ENCODE measurements at places on chromosomes 12 and 14. TPM values are rescaled to one million over a fixed set of nuclear protein-coding genes. Genes with fewer than 3 reads are reported as not detected.

The CDH24 gene
- polyA plus RNA-seq = 5.8 TPM

The TGM1 gene
- 13.5 TPM for polyA plus RNA-seq

The CAPZA3 gene
- not detected for polyA plus RNA-seq

GRCh38 chr14:68268719-68269118 lies 449.1 kb downstream of the RAD51B start:
- DNase-seq = no peak

- DNase-seq = no peak
Observed at GRCh38 chr14:22579881-22580280, 9.1 kb downstream of the DAD1 start.

DNA sequence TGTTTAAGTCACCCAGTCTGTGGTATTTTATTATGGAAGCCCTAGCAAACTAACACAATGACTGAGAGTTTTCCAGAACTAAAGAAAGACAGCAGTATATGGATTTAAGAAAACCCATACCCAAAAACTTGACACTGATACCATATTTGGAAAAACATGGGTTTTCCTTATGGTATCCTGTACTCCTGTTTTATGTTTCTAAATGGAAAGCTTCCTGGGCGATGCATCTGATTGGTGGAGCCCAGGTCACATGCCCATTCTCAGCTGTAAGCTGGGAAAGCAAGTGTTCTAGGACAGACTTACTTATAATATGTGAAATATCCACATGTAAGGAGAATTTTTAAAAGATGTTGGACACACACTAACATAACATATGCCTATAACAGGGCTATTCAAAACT lies 4.5 kb upstream of the RNASE4 start:
- peak; percentile 56 for DNase-seq

DNA sequence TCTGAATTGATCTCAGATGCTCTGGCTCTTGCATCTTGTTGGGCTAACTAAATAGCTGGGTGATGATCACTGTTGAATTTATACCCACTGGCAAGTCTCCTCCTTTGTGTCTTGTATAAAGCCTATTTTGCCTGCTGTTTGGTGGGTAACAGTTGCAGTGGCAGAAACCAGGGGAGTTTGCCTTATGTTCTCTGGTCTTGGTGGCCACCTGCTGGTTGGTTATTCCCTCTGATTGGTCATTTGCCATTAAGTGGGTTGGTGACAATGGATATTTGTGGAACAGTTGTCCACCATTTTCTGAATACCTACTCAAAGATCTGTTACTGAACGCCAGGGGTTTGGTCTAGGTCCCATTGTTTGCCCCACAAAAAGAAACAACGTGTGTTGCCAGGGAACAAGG lies 52.1 kb downstream of the AVPR1A start:
- no peak for DNase-seq

GRCh38 chr12:89542912-89543592 lies 17.2 kb upstream of the POC1B start:
- no peak for DNase-seq

DNA sequence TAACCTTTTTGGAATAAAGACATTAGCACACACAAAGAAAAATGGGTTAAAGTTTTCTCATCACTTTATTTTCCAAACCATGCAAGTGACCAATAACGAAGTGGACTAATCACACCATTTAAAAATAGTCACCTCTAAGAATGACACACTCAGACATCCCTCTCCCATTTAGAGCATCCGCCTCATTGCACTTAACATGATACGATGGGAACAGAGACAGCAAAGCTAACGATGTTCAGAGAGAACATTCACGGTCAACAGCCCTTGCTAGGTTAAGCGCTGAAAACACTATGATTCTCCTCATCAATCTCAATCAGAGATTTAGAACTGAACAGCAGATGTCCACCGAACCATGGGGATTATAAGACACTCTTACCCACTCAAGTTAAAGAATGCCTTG lies 35.8 kb downstream of the NIN start:
- no peak for DNase-seq

DNA sequence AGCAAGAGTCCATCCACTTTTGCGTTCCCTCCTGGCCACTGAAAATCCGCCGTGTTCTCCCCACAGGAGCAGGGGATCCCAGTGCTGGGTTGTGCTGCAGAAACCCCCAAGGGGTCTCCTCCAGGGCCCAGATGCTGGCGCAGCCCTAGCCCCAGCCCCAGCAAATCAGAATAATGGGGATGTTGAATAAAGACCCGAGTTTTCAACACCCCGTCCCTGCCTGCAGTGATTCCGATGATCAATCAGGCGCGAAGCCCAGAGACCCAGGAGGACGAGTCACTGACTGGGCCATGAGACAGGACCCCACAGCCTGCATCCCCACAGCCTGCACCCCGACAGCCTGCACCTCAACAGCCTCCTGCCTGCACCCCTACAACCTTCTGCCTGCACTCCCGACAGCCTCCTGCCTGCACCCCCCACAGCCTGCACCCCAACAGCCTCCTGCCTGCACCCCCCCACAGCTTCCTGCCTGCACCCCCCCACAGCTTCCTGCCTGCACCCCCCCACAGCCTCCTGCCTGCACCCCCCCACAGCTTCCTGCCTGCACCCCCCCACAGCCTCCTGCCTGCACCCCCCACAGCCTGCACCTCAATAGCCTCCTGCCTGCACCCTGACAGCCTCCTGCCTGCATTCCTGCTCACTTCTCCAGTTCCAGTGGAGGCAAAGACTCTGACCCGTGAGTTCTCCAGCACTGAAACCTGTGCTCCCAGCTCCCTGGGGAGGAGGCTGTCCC lies 37.2 kb downstream of the TNFAIP2 start:
- DNase-seq = no peak

- no peak for DNase-seq
Observed at GRCh38 chr14:92404018-92404417, 81.1 kb downstream of the SLC24A4 start.

DNA sequence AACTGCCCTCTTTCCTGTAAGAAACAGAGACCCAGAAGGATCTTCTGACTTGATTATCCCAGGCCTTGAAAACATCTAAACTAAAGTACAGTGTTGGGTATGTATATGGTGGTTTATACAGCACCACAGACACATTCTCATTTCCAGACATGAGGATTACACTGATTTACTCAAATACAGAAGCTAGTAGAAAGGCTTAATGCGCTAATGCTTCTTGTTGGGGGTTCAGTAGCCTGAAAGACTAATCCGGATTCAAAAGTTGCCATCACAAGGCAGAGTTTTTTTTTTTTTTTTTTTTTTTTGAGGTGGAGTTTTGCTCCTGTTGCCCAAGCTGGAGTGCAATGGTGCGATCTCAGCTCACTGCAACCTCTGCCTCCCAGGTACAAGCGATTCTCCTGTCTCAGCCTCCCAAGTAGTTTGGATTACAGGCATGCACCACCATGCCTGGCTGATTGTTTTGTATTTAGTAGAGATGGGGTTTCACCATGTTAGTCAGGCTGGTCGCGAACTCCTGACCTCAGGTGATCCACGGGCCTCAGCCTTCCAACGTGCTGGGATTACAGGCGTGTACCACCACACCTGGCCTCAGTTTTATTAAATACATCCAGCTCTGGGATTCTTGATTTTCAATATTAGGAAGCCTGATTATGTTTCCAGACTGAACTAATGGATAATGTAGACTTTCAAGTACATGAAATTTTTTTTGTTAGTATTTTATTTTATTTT lies 46.3 kb upstream of the HECTD1 start:
- no peak for DNase-seq

GRCh38 chr14:69006346-69006745 lies 27.2 kb upstream of the ACTN1 start:
- no peak for DNase-seq

DNA sequence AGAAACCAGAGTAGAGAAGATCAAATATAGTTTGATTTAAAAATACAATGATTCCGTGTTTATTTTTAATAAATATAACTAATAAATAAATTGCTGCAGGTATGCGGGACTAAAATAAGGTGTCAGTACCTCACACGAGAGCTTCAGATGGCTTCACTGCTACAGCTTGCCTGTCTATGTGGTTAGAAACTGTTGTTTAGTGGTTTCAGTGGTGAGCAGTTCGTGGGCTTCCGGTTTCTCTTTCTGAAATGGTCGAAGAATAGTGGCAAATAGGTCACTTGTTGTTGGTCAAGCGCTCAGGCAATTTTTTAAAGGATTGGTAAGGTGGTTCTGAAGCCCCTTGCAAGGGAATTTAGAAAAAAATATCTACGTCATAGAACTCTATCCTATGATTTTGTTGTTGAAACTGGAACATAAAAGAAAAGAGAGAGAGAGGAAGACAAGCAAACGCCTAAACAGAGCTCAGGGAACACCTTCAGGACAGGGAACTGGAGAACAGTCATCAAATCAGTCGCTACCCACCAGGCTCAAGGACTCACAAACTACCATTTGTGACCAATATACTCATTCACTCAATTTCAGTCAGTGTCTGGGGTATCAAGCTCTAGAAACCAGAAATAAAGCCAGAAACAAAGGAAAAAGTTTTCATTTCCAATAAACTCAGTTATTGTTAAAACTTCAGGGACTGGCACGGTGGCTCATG lies 31.3 kb downstream of the GABARAPL1 start:
- no peak for DNase-seq

DNA sequence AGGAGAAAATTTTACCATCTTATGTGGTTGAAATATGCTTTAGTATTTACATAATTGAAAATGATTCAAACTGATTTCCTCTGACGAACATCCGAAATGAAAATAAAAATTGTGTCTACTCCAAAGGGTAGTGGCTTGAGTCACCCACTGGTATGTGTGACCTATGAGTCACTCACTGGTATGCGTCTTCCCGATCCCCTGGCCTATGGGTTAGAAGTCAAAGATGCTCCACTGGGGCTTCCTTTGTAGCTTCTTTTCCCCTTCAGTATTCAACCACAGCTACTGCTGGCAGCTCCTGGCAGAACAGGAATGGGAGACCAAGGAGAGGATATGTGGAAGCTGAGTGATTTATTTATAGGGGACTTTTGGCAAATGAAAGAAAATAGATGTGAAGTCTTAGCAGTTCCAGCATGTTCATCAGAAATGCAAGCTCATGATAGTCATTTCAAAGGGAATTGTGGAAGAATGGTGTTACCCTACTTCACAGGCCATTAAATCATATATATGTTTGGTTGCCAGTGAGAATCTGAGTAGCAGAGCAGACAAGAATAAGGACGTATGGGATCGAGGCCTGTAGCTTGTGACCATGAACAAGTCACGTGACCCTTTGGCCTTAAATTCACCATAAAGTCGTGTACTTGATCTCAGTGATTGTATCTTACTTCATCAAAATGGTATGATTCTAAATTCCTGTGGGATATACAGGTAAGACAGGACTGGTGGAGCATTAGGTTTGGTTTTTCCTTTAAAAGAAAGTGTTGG lies 108.3 kb downstream of the CRADD start:
- peak; percentile 84 for DNase-seq

GRCh38 chr14:105605464-105606304 lies 79.3 kb downstream of the TMEM121 start:
- DNase-seq = no peak
